ENCODE measurements at places on chromosomes 5 and 9.

DNA sequence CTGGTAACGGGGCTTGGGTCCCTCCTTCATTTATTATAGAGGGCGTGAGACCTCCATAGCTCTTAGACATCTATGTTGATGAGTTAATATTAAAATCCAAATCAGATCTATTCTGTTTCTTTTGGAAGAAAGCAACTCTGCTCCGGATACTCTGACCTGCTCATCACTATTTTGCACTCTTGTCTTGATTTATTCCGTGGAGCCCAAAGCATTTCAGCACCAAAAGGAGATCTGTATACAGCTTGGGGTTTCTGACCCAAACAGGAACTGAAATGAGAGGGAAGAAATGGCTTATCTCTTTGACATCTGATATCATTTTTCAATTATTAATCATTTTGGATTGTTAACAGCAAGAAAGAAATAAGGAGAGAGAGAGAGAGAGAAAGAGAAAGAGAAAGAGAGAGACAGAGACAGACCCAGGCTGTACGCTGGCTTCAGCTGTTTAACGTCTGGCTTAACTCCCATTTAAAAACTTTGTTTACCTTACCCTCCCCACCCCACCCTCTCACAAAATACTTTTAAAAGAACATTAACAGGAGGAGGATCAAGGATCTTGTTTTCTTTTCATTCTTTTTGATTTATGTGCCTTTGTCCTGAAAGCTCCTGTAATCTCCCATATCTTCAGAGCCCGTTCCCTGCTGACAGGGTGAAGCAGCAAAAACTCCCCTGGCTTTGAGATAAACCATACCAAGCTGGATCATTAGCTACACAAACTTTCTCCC, 231.4 kb upstream of the TUT7 start:
- DNase-seq, result no peak

DNA sequence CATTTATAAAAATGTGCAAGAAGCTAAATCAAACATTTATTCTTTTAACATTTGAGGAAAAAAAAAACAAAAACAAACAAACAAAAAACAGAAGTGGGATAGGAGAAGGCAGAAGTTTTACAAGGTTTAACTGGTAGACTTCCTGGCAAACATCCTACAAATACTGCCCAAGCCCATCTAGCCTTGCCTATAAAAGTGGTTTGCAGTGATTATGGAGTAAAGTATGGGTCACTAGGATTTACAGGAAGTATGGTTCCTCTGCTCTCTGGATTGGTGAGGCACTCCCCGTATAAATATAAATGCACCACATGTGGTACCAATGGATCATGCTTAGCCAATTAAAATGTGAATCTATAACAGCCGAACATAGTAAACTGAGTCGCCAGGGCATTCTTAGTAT, 291.9 kb downstream of the EDIL3 start:
- DNase-seq, result no peak

- no peak for DNase-seq
Observed at GRCh38 chr5:34656700-34657273, 659 bp downstream of the RAI14 start.

DNA sequence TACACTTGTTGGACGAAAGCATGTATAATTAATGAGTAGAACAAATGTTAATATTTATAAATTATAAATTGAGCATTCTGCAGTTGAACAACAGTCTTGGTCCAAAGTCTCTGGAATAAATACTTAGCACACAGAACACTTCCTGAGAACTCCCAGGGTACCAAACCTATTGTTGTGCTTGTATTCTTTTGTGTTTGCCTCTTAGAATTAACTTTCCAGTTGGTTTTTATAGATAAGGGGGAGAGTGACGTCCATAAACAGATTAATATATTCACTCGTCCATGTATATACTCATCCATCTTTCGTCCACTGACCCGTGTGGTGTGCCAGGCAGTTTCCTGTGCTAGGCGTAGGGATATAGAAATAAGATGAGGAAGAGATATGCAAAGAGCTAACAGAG, 62.3 kb upstream of the TGFBR1 start:
- no peak for DNase-seq

GRCh38 chr5:19104948-19105347, 883.1 kb downstream of the CDH18 start:
- DNase-seq, result no peak

- DNase-seq, result no peak
Observed at GRCh38 chr9:86946201-86947145, 833 bp downstream of the GAS1 start.

DNA sequence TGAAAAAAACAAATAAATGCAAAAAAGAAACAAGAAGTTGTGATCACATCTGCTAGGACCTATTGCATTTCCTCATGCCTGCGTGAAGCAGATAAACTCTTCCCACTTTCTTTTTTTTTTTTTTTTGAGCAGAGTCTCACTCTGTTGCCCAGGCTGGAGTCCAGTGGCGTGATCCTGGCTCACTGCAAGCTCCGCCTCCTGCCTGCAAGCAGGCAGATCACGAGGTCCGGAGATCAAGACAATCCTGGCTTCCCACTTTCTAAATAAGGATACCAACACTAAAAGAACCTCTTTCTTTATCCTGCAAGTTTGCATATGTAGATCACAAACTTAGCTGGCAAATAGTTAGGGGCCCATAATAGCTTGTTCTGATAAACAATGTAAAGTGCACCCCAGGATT, 128.6 kb downstream of the ASTN2 start:
- DNase-seq, result no peak

GRCh38 chr5:172988276-172988675, 4.7 kb downstream of the ATP6V0E1 start:
- DNase-seq, result no peak

- DNase-seq, result no peak
Observed at GRCh38 chr9:7578951-7579350, 220.6 kb downstream of the DMAC1 start.
